Astrocyte of the cerebellum (primary cell): ENCODE measurements at places on chromosomes 7 and 10.

DNA sequence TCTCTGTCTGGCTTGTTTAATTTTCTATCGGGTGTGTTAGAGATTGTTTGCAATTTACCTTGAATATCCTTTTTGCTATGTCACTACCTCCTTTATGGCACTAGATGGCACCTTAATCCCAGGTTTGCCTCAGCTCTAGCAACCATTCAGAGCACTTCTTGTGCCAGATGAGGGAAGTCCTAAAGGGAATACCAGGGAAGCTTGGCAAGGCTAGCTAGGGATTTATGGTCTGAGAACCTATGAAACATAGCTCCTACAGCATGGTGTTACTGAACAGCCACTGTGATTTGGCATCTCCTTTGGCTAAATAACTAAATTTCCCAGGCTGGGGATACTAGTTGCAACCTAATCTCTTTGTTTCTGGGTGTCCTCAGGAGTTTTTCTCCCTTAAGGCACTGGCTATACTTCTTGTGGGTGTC lies 69.0 kb upstream of the VOPP1 start:
- peak; percentile 74 for DNase-seq

DNA sequence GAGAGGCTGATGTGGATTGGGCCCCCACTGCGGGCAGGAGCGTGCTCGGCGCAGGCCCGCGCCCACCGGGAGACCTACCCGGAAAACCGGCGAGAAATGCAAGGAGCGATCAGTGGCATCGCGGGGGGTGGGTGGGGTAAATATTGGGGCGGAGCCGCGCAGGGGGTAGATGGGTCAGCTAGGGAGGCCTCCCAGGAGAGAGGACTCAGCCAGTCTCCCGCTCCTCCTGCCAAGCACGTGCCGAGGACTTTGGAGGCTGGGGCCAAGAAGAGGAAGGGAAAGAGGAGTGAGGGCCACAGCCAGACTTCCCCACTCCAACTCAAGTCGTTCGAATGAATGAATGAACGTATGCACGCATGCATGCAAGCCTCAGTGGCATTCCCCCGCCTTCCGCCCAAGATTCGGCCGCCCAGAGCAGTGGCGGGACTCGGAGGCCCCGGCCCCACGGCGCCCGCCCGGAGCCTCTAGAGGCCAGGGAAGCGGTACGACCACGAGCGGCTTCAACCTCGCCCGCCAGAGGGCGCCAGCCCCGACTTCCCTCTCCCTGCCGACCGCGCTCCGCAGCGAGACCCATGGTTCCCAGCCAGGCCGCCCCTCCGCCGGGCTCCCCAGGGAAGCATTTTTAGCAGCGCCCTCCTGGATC lies 3.6 kb downstream of the NPM3 start:
- DNase-seq: peak; percentile 12

- no peak for DNase-seq
Observed at GRCh38 chr7:141053626-141054025, 20.2 kb upstream of the TMEM178B start.

GRCh38 chr7:2844153-2845033 lies at the start of gene GNA12:
Gene GNA12, minus strand, starts transcription at chr7:2844308. Its CDS starts 147 bp downstream, at chr7:2844161.
- DNase-seq: peak; percentile 97

DNA sequence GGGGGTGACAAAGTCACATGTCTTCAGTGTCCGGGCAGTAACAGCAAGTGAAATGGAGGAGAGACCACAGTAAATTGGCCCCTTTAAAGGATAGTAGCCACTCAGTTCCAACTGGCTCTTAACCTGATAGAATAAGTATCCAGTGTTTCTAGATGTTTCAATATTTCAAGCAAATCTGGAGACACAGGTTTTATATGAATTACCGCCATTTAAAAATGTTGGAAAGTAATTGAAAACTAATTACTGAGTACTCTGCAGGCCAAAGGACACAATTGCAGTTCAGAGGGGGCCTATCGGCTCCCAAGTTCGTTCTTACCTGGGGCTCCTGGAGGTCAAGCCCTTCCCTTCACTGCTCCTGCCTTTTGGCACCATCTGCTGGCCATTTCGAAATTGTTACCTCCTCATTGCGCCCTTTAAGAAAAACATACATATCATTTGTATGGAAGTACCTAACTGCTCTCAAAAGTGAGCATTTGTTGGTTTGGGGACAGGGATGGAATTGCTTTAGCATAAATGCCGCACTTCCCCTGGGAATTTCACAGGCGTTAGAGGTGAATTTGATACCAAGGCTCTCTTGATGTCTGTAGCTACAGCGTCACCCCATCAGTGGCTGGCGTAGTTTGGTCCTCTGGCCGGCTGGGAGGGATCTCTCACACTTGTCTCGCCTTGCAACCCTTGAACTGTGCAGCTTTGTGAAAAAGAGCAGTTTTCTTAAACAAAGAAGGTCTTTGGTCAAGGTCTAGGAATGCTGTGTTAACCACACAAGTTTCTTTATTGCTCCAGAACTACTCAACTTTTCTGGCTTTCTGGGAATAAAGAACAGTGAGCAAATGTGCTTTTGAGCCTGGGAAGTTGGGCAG lies 220.0 kb downstream of the ARHGAP21 start:
- DNase-seq: peak; percentile 44

DNA sequence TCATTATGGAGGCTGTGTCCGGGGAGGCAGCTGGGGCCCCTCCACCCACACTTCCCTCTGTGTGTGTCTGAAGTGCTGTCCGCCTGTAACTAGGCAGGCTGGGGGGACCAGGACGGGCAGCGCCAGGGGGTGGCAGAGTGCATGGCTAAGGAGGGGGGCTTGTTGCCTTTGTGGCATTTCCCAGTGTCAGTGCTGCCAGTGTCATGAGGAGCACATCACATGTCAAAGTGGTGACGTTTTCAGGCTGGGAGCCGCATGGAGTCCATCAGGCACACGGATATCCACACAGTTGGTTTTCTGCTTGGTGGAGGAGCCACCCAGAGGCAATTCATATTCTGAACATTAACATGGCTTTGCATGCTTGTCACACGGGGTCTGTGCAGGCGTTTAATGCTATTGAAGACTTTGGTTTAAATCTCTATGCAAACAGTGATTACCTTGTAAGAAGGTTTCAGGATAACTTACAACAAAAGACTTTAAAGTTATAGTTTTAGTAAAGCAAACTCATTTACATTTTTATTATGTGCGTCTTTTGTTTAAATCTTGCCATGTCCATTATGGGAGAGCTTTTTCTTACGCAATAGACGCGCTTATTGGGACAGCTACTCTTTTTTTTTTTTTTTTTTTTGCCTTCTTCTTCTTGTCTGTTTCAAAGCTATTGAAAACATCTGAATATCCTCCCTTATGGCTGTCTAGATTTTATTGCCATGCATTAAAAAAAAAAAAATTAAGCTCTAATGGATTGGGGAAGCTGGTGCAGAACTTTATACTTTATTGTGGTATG lies 52.9 kb downstream of the C10orf67 start:
- no peak for DNase-seq

GRCh38 chr10:38156416-38157269 lies 62.5 kb downstream of the ZNF37A start:
- DNase-seq: no peak

GRCh38 chr7:106599343-106599698 lies 61.6 kb downstream of the CCDC71L start:
- no peak for DNase-seq

DNA sequence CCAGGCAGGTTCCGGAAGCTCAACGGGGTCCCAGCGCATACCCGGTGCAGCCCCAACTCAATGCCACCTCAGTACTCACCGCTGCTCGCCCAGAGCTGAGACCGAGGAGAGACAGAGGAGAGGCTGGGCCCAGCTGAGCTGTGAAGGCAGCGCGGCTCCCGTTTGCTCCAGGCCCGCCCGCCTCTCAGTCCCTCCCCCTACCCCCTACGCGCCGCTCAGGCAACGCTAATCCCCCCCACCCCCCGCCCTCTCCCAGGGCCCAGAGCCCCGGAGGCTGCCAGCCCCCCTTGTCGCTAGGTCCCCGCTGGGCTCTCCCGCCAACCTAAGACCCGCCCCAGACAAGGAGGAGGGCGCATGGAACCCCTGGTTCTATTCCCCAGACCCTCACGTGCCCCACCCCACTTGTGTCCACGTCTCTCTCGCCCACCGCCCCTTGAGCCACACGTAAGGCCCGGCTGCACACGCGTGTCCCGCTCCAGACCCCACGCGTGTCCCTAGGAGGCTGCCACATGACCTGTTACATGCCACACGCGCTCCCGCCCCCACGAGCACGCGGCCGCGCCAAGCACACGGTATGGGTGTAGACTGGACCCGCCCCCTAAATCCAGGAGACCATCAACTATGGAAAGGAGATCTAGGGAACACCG lies at the start of gene PSD:
TSS of gene PSD (minus strand) at position 164 of the 647 bp plus-strand sequence. CDS start 1,747 bp downstream, outside the sequence.
- no peak for DNase-seq

DNA sequence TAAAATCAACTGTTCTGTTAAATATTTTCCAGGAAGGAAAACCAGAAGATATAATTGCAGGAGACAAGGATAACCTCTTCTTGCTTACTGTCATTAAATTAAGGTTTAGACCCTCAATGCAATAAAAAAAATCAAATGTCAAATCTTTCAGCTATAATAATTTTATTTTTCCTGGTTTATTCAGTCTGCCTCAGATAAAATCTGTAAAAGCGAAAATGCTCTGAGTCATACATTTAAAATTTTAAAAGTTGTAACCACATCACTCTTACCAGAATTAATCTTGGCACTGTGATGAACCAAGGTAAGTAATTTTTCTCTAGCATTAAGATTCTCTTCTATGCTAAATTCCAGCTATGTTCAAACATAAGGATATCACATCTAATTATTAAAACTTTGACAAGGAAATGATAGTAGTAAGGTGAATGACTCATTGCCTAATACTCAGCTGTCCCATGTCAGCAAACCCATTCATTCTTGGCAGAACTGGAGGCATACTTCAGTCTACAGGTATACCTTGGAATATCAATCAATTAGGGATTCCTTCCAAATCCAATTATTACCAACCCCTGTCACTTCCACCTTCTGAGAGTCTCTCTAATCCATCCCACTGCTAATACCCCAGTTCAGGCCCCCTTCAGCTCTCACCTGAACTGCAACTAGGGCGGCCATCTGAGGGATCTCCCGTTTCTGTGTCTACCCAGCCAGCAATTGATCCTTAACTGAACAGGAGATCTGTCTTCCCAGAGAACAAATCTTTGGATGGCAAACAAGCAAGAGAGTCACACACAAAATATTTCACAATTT lies 434.1 kb downstream of the GRM8 start:
- no peak for DNase-seq

- no peak for DNase-seq
Observed at GRCh38 chr7:29202651-29203069, 8.1 kb downstream of the CHN2 start.

- no peak for DNase-seq
Observed at GRCh38 chr10:127877116-127877515, 15.6 kb downstream of the CLRN3 start.

DNA sequence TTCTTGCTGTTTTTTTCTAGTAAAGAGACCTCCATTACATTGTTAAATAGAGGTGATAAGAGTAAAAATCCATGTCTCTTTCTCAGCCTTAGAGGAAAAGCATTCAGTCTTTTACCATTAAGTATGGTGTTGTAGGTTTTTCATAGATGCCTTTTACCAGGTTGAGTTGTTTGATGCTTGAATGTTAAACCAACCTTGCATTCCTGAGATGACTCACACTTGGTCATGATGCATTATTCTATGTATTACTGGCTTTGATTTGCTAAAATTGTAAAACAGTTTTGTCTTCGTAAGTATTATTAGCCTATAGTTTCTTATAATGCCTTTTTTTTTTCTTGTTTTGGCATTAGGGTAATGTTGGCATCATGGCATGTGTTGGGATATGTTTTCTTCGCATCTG lies 90.0 kb downstream of the ANKRD61 start:
- DNase-seq: no peak

DNA sequence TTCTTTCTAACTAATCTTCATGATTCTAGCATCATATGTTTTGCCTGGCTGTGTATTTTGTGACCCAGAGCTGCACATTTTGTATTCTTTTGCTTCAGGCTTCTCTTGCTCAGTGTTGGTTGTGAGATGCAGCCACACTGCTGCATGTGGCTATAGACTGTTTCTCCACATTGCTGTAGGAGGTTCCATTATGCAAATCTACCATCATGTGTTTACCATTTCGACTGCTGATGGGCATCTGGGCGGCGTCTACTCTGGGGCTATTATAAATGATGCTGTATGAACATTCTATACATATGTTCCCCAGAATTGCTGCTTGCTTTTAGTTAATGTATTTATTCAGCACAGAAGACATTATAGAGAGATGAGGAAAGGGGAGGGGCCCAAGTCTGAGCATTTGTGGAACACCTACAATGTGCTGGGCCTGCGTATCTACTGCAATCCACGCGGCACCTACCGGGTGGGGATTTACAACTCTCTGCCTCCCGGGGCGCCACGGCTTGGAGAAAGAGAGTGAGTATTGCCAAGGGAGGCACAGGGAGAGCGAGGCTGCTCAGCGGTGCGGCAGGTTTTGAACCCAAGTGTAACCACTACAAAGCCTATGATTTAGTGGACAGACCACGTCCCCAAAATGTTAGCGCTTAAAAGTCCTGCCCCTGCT lies 172.5 kb downstream of the PRKAG2 start:
- DNase-seq: no peak

DNA sequence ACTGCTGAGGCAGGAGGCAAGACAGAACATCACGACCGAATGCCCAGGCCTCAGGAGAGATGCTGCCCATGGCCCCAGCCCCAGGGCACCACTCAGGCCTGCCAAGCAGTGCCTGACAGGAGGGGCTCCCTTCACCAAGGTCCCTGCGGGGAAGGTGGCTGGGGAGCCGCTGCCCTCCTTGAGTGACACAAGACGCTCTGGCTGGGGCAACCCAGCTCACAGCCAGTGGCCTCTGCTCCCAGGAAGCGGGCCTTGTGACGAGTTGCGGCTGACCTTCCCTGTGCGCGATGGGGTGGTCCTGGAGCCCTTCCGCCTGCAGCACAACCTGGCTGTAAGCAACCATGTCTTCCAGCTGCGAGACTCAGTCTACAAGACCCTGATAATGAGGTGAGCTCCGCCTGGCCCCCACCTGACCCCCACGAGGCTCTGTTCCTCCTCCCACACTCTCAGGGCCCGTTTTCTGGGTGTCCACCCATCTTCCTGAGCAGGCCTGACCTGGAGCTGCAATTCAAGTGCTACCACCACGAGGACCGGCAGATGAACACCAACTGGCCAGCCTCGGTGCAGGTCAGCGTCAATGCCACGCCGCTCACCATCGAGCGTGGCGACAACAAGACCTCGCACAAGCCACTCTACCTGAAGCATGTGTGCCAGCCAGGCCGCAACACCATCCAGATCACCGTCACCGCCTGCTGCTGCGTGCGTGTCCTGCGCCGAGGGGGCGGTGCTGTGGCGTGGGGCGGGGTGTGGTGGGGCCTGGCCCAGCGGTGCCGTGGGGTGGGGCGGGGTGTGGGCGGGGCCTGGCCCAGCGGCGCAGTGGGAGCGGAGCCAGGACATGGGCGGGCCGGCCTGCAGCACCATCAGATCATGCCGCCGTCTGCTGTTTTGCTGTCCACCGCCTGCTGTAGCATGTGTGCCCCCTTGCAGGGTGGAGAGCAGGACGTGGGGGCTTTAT lies 12.8 kb downstream of the ZMIZ2 start:
- DNase-seq: no peak

DNA sequence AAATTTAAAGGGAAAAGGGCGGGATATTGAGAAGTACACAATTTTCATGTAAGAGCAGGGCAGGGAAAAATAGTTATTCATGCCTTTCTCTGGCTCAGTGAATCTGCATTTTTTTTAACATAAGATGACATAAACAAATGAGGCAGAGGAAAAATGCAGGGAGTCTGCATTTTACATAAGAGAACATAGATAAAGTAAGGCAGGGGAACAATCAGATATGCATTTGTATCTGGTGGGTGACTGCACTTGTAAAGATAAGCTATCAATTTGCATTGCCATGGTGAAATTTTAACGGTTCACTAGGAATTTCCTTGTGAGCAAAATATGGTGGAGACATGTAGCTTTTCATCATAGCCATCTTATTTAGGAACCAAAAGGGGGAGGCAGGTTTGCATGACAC lies 33.5 kb downstream of the ALOX5 start:
- DNase-seq: no peak

GRCh38 chr10:66929375-66929774 lies 3.5 kb downstream of the LRRTM3 start:
- no peak for DNase-seq
